Hair follicle dermal papilla cell (primary cell): ENCODE measurements at places on chromosomes 16 and 17. TPM values are rescaled to one million over a fixed set of nuclear protein-coding genes. Genes with fewer than 3 reads are reported as not detected.

The GLIS2 gene
- 6.0 and 6.6 TPM in 2 replicates for total RNA-seq

The SRL gene
- total RNA-seq: 0.12 and 0.16 TPM in 2 replicates

The SPATA2L gene
- 11.7 and 14.6 TPM in 2 replicates for total RNA-seq

The EIF3C gene
- total RNA-seq: 56.1 and 69.3 TPM in 2 replicates

The GCSH gene
- 8.0 and 8.1 TPM in 2 replicates for total RNA-seq

The SEC14L5 gene
- total RNA-seq: 0.12 and 0.32 TPM in 2 replicates

The DRC3 gene
- total RNA-seq: 0.73 and 1.6 TPM in 2 replicates

The WFIKKN2 gene
- not detected in 2 replicates for total RNA-seq

The CBLN1 gene
- not detected in 2 replicates for total RNA-seq

The ABCA6 gene
- total RNA-seq: 27.1 and 28.6 TPM in 2 replicates

The TBC1D3E gene
- total RNA-seq: not detected in 2 replicates

The ATP2A3 gene
- total RNA-seq: 0.32 and 0.85 TPM in 2 replicates

The CDH15 gene
- total RNA-seq: 0.12 and 0.32 TPM in 2 replicates

The PTX4 gene
- 0.12 and 0.16 TPM in 2 replicates for total RNA-seq

The CCL18 gene
- not detected in 2 replicates for total RNA-seq

The WSCD1 gene
- total RNA-seq: under 0.01 TPM in 1 of 2 replicates, not detected in the other

The NFE2L1 gene
- total RNA-seq: 143 and 150 TPM in 2 replicates

The SHISA6 gene
- total RNA-seq: not detected in 2 replicates

The KRTAP1-5 gene
- 1.5 and 6.0 TPM in 2 replicates for total RNA-seq

The CDC42EP4 gene
- total RNA-seq: 45.5 and 64.1 TPM in 2 replicates

The RASL10B gene
- 0.85 and 0.97 TPM in 2 replicates for total RNA-seq

The CHST4 gene
- total RNA-seq: not detected in 2 replicates

The USP32 gene
- 99.6 and 145 TPM in 2 replicates for total RNA-seq

The SRCAP gene
- 25.3 and 28.7 TPM in 2 replicates for total RNA-seq

The CPNE2 gene
- 25.4 and 29.0 TPM in 2 replicates for total RNA-seq

The CCL22 gene
- total RNA-seq: not detected in 2 replicates

The IL17C gene
- total RNA-seq: not detected in 2 replicates

The LPO gene
- total RNA-seq: not detected in 2 replicates

The ZPBP2 gene
- not detected in 2 replicates for total RNA-seq

The MAF gene
- 19.1 and 23.0 TPM in 2 replicates for total RNA-seq

The FBXW10B gene
- total RNA-seq: 1.6 and 6.7 TPM in 2 replicates

The CIITA gene
- 4.9 and 6.8 TPM in 2 replicates for total RNA-seq

The NR1D1 gene
- total RNA-seq: 3.6 and 3.9 TPM in 2 replicates

The ERN2 gene
- 0.49 TPM in 1 of 2 replicates, not detected in the other for total RNA-seq

The CDRT15 gene
- total RNA-seq: not detected in 2 replicates

The CA7 gene
- not detected in 2 replicates for total RNA-seq

The MYH8 gene
- total RNA-seq: not detected in 2 replicates

The HSPB9 gene
- total RNA-seq: not detected in 2 replicates

The CBX8 gene
- 2.6 and 3.4 TPM in 2 replicates for total RNA-seq

The NPIPB13 gene
- 0.65 TPM in 1 of 2 replicates, not detected in the other for total RNA-seq

The LITAFD gene
- not detected in 2 replicates for total RNA-seq

The VMO1 gene
- 0.16 TPM in 1 of 2 replicates, not detected in the other for total RNA-seq

The DPEP1 gene
- not detected in 2 replicates for total RNA-seq
